NCI-H524 (cell line): ENCODE measurements at places on chromosomes 16 and 17.

GRCh38 chr17:73788111-73788510, 143.9 kb upstream of the SDK2 start:
- DNase-seq: no peak

GRCh38 chr17:36623281-36623680, 21.9 kb downstream of the MRM1 start:
- no peak for DNase-seq

- no peak for DNase-seq
Observed at GRCh38 chr17:80868022-80868609, 123.5 kb upstream of the CHMP6 start.

DNA sequence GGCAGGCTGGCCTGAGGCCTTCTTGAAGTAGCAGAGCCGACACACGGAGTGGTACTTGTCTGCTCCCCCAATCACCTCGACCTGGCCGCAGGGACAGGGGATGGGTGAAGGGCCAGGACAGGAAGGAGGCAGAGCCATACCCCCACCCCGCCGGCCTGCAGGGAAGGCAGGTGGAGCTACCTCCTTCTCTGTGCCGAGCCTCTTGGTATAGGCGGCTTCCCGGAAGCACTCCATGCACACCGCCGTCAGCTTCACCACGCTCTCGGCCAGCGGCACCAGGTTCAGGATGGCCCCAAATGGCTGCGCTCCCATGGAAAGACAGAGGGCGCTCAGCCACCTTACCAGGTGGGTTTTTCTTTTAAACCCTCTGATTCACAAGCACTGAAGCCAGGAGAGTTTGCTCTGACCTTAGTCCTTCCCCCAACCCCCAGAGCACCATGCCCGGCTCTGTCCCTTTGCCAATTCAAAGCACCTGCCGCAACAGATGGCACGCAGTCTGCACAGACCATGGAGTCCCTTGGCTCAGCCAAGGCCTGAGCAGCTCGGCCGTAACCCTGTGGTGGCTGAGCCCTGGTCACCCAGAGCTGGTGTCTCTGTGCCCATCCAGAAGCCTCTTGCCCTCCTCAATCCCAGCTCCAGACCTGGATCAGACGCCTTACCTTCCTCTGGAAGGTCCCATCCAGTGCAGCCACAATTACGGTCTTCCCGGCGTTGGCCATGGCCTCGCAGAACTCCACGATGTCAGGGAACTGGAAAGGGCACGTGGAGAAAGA, 6.7 kb downstream of the SYNGR2 start:
- peak; percentile 99 for DNase-seq

GRCh38 chr17:72462814-72463213, 342.0 kb downstream of the SOX9 start:
- no peak for DNase-seq

DNA sequence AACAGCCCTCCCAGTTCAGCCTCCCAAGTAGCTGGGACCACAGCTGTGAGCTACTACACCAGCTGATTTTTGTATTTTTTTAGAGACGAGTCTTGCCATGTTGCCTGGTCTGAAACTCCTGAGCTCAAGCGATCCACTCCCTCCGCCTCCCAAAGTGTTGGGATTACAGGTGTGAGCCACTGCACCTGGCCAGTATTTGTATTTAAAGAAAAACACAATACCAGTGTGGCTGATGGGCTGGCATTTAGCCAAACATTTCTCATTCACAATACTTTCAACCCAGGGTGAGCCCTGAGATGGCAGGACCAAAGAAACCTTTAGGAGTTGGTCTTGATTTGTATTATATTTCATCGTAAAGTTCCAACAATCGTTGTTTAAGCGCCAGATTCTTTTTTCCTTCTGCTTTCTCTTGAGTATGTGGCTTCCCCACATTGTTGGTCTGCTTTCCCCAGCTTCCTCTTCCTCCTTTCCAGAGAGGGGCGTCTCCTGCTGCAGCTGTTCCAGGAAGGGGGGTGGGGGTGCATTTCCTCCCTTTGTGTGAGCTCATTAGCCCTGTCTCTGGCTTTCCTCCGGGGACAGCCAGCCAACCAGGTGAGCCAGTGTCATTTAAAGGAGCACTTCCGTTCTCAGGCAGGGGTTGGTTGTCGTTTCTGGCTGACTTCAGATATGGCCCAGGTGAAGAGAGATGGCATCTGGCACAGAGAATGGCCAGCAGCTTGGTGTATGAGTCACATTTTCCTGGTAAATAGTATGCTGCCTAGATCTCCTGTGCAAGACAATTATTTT, 79.9 kb downstream of the GPRC5B start:
- no peak for DNase-seq

DNA sequence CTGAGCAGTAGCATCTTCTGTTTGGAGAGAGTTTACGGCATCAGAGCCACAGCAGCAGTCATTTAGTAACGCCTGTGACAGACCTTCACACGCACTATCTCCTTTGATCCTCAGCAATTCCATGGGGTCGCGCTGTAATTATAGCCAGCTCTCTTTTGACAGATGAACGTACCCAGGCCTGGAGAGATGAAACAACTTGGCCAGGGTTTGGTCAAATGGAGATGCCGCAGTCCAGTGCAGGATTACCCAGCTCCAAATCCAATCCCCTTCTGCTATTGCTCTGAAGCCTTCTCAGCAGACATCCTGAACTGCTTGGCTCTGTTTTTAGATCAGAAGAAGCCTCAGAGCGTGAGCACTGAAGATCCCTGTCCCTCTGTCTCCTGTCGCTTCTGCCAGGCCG, 83.9 kb downstream of the SOX9 start:
- DNase-seq: no peak

GRCh38 chr16:87336434-87337240, 19.4 kb upstream of the C16orf95 start:
- no peak for DNase-seq

GRCh38 chr16:56558024-56558747, 6.7 kb upstream of the MT4 start:
- DNase-seq: peak; percentile 62

- peak; percentile 79 for DNase-seq
Observed at GRCh38 chr17:44911133-44912001, 3.9 kb downstream of the GFAP start.

- DNase-seq: no peak
Observed at GRCh38 chr16:85850344-85850880, 48.5 kb upstream of the IRF8 start.

- no peak for DNase-seq
Observed at GRCh38 chr17:45048795-45049563, 2.5 kb downstream of the DCAKD start.
